Airway epithelial cell (primary cell): ENCODE measurements at places on chromosomes 7 and 10. TPM values are rescaled to one million over a fixed set of nuclear protein-coding genes. Genes with fewer than 3 reads are reported as not detected.

Gene ICA1
- 4.4 and 6.8 TPM in 2 replicates for total RNA-seq

Gene STAG3
- total RNA-seq, result 0.07 and 0.14 TPM in 2 replicates

Gene PTPRZ1
- total RNA-seq, result 14.7 and 22.5 TPM in 2 replicates

Gene JAZF1
- 0.74 and 1.6 TPM in 2 replicates for total RNA-seq

Gene IL2RA
- total RNA-seq, result not detected in 2 replicates

Gene RSU1
- total RNA-seq, result 32.8 and 54.3 TPM in 2 replicates

Gene SAP25
- total RNA-seq, result 0.35 TPM in 1 of 2 replicates, not detected in the other

Gene RELN
- not detected in 2 replicates for total RNA-seq

Gene CFAP43
- 0.09 and 0.21 TPM in 2 replicates for total RNA-seq

Gene CCDC146
- 0.65 and 1.5 TPM in 2 replicates for total RNA-seq

Gene AKR1C1
- 49.7 and 63.3 TPM in 2 replicates for total RNA-seq

Gene CPA5
- not detected in 2 replicates for total RNA-seq

Gene ZNF33A
- 9.7 and 10.3 TPM in 2 replicates for total RNA-seq

Gene AGAP9
- 0.09 and 1.2 TPM in 2 replicates for total RNA-seq

Gene CPA2
- total RNA-seq, result not detected in 2 replicates

Gene MRC1
- not detected in 2 replicates for total RNA-seq

Gene TBC1D12
- total RNA-seq, result 6.7 and 8.2 TPM in 2 replicates

Gene PTF1A
- total RNA-seq, result not detected in 2 replicates

Gene SUN3
- total RNA-seq, result not detected in 2 replicates

Gene ARHGAP21
- 38.8 and 45.9 TPM in 2 replicates for total RNA-seq

Gene DKK1
- 74.1 and 80.0 TPM in 2 replicates for total RNA-seq
